ENCODE measurements at places on chromosomes 3 and 15. TPM values are rescaled to one million over a fixed set of nuclear protein-coding genes. Genes with fewer than 3 reads are reported as not detected.

- DNase-seq = no peak
Observed at GRCh38 chr15:80611543-80612080, 83.5 kb upstream of the ABHD17C start.

- no peak for DNase-seq
Observed at GRCh38 chr15:98555173-98555515, 93.2 kb upstream of the IGF1R start.

DNA sequence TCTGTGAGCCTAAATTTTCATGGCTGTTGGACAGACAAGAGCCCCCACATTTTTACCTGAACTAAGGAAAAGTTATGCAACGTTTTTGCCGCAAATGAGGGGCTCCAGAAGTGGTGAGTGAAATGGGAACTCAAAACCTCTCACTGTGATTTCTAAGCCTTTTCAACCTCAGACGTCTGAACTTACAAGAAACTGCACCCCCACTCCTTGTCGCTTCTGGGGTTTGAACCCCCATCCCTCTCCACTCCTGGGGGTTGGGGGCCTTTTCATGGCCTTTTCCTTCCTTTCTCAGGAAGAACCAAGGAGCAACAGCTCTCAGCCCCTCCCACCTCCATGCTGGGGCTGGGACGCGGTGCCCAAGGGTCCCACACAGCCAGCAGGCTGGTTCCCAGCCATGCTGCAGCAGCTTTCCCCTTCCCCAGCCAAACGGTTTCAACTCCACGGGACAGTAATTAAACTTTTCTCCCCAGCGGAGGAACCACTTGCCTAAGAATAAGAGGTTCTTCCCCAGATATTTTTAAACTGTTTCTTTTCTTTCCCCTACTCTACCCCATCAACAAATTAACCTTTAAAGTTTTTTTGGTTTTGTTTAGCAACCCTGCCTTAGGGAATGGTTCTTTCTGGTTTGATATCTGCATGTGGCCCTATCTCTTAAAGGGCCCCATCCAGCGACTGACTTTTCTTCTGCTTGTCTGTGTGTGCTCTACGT lies 387.6 kb upstream of the CBLB start:
- DNase-seq = no peak

DNA sequence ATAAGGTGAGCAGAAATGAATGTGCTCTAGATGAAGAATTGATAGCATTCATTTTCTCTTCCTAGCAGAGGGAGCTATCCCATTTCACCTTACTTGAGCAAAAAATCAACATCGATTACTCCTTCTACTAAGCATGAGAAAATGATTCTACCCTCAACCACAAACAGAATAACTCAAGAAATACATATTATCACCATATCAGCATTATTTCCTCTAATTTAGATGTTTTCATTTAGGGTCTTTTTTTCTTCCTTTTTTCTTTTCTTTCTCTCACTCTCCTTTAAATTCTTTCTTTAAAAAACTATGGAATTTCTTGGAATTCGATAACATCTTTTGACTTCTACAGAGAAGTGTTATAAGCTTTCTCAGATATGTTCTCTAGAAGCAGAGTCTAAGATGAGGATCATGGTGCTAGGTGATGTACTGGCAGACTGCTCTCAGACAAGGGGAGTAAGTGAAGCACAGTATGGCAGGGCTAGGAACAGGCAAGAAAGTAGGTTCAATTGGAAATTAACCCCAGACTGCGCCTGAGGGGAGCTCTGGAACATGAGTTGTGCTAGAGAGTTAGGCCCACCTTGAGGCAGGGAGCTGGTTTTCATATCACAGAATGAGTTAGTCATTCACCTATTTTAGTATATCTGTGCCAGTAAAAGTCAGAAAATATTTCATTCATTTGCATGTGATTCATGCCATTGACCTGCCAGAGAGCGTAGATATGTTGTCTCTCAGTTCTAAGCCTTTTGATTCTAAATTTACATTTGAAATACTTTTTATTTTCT lies 279.2 kb upstream of the KCNH8 start:
- no peak for DNase-seq

DNA sequence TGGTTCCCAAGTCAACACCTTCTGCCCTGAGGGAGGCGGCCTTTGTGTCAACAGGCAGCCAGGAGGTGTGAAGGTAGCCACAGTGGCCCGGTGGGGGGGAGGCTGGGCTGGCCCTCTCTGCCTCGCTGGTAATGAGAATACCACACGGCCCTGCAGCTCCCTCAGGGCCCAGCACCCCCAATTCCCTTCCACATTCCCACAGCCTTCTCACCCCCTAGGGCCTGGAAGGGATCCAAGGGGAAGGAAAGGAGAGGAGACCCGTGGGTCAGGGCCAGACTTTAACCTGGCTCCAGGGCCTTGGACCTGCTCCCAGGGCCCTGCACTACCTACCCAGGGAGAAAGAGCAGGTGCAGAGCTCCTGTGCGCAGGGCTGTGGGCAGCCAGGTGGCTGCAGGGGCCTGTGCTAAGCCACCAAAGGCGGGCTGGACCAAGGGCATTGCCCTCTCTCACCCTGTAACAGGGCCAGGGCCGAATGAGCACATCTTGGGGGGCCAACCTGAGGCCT lies 8.7 kb upstream of the MESP2 start:
- DNase-seq = no peak

- DNase-seq = peak; percentile 23
Observed at GRCh38 chr3:52281981-52282801, 3.7 kb upstream of the WDR82 start.

DNA sequence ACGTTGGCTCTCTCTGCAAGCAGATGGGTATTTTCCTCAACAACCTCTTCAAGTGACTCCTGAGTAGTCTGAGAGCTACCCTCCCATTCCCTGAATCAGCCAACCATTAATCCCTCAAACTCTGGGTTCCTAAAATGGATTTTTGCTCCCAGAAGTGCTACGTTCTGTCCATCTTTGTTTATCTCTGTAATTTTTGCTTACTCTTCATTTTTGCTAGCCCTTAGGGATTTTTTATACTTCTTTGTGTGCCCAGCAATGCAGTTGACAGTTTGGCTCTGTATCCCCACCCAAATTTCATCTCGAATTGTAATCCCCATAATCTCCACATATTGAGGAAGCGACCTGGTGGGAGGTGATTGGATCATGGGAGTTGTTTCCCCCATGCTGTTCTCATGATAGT lies 35.4 kb upstream of the COL6A5 start:
- DNase-seq = no peak

- no peak for DNase-seq
Observed at GRCh38 chr3:64109438-64109837, 86.1 kb upstream of the PSMD6 start.

GRCh38 chr15:90055182-90055581 lies 47.1 kb downstream of the IDH2 start:
- no peak for DNase-seq

GRCh38 chr3:158261371-158261991 lies 151.6 kb downstream of the RSRC1 start:
- DNase-seq = no peak

- DNase-seq = no peak
Observed at GRCh38 chr15:83538682-83539081, 91.5 kb downstream of the SH3GL3 start.

DNA sequence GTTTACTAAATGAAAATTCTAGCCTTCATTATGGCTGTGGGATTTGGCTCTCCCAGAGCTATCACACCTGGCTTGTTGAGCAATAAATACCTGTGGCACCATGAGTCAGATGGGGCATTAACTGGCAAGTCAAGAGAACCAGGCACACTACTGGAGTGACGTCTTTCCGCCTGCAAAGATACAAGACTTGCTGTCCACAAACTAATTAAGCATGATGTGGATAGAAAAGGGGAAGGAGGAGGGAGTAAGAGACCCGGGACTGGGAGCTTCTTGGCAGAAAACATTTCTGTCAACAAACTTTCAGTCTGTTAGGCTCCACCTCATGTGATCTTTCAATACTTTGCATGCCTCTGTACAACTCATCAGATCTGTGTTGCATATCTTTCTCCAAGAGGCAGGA lies 56.5 kb downstream of the CLDN1 start:
- peak; percentile 42 for DNase-seq

DNA sequence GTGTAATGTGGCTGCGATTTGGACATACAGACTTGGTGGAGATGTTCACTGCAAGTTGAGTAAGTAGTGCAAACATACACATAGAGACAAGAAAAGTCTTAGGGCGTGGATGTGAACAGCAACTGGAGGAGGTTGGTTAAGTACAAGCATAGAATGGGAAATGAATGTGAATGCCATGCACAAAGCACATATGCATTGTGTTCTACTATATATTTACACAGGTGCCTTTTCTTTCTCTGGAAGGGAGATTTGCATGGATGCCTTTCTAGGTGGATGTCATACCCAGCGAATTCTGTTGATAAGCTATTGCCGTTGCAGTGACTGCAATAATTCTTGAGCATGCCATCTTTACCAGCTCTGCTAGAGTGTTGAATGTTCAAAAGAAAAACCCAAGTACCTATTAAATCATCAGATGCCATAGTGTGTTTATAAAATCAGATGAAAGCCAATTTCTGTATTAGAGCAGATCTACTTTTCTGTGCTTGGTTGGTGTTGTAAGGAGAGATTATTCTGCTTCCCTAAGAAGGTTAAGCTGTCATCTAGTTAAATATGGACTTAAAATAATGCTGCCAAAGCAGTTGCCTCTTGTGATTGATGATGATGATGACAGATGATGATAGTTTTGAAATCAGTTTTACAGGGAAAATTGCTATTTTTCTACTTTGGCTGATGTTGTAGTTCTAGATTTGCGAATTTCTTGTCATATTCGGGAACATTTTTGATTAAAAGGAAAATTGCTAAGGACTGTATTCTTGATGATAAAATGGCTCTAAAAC lies 148.4 kb downstream of the CNTN4 start:
- no peak for DNase-seq

- no peak for DNase-seq
Observed at GRCh38 chr3:61442696-61443095, 118.7 kb upstream of the PTPRG start.

DNA sequence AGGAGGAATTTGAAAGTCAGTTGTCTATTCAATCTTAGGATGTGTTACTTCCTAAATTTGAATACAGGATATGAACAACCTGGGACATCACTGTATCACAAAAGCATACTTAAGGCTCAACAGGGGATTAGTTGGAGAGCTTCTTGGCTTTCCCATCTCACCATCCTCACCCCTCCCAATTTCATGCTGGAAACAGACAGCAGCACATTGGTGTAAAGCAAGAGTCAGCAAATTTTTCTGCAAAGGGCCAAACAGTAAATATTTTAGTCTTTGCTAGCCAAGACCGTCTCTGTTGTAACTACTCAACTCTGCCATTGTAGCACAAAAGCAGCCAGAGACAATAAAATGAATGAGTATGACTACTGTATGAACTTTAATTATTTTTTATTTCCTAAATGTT lies 94.9 kb downstream of the ERC2 start:
- no peak for DNase-seq

GRCh38 chr3:19738846-19739245 lies 195.2 kb downstream of the EFHB start:
- DNase-seq = no peak

GRCh38 chr15:100001405-100001804 lies 268.2 kb upstream of the LYSMD4 start:
- no peak for DNase-seq

GOLGA8H gene
- total RNA-seq = not detected

THSD4 gene
- 33.9 TPM for total RNA-seq

RBP2 gene
- not detected for total RNA-seq

ADAMTSL3 gene
- not detected for total RNA-seq

AHSG gene
- total RNA-seq = not detected

USP13 gene
- total RNA-seq = 17.8 TPM

FBN1 gene
- 692 TPM for total RNA-seq
